ENCODE measurements at places on chromosomes 16 and 17. TPM values are rescaled to one million over a fixed set of nuclear protein-coding genes. Genes with fewer than 3 reads are reported as not detected.

DNA sequence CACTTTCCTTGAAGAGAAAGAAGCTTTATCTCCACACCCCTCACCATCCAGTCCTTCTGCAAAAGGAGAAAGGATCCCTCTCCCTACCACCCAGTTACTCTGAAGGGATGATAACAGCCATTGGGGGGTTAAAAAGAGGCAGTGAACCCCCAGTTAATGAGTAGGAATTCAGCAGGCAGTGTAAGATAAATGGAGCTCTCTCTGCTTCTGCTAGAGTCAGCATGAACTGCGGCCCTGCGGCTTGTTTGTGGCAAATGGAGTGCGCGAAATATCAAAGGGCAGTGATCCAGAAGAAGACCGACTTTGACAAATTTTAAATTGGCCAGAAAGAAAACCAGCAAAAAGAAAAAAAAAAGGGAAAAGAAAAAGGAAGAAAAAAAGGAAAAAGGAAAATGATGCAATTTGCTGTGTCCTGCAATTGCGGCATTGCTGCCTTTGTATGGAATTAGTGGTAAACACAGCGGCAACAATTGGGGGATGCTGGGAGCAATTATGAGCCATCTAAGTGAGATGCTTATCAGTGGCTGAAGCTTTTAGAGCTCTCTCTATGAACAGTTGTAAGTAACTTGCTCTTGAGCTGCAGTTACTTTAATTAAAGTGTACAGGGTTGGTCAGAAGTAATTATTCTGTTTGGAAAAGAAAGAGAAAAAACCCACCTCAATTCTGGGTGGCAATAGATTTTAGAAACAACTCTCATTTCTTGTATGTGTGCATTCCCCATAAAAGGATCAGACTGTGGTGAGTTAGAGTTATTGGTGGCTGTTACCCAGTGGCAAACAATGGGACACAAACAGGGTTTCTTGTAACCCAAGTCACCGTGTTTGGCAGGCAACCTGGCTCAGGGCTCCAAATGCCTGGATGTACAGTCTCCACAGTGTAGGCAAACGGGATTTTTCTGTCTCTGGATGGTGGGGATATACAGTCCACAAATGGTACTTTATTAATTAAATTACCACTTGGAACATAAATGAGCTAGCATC is 161.3 kb downstream of the AATF start:
- H3K36me3 ChIP-seq: no peaks in the 10 kb centered on the region
- no peak for DNase-seq
- peaks cover 6% of the 10 kb centered on the region for H3K4me1 ChIP-seq
- no peak overlapping the region for H3K27ac ChIP-seq
- H3K4me3 ChIP-seq: no peak overlapping the region

DNA sequence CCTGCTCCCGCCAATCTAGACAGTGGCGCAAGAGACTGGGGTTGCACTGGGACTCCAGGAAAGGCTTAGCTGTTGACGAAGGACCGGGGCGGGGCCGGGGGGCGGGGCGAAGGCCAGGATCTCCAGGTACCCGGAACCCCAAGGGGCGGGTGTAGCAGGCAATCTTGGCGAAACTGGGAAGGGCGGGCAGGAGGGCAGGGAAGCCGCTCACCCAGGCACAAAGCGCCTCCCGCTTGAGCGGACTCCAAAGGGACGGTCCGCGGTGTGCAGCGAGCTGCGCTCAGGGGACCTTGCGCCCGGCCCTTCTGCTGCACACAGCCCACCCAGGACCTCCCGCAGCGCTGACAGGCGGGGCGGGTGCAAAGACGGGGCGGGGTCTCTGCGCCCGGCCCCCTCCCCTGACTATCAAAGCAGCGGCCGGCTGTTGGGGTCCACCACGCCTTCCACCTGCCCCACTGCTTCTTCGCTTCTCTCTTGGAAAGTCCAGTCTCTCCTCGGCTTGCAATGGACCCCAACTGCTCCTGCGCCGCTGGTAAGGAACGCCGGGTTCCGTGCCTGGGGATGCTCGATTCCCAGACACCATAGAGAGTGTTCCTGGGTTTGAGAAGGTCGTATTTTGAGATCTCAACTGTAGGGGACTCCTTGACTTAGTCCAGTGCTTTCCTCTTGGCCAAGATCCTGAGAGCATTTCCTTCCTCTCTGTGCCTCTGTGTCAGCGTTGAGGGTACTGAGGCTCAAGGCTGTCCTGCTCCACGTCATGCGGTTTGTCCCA is at the start of gene MT1F:
MT1F (plus strand) TSS at position 405 of the 772 bp plus-strand sequence; CDS start at position 505, 100 bp downstream.
- peak within 1 kb of the TSS; percentile 77 for H3K4me3 ChIP-seq
- H3K36me3 ChIP-seq: no peaks in the 10 kb centered on the region
- peaks cover 7% of the 10 kb centered on the region for H3K4me1 ChIP-seq
- peak; percentile 96 for DNase-seq
- peaks cover 1% of the 10 kb centered on the region for H3K27me3 ChIP-seq
- H3K27ac ChIP-seq: peak within 1 kb of the TSS; percentile 94

DNA sequence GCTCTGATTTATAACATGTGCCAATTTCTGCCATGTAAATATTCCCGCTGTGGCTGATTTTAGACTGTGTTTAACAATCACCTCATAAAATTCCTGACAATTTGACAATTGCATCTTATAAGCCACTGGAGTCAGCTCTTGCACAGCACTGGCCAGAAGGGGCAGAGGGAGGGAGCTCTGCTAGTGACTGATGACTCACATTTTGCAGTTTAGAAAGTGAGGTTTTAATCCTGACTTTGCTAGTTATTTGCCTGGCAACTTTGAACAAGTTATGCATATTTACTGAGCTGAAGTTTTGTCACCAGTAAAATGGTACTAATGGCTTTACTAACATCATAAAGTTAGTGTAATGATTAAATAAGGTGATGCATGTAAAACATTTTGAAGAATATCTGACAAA is 452.3 kb downstream of the CNTNAP4 start:
- no peaks in the 10 kb centered on the region for H3K36me3 ChIP-seq
- no peaks in the 10 kb centered on the region for H3K4me1 ChIP-seq
- DNase-seq: no peak
- no peak overlapping the region for H3K27ac ChIP-seq

DNA sequence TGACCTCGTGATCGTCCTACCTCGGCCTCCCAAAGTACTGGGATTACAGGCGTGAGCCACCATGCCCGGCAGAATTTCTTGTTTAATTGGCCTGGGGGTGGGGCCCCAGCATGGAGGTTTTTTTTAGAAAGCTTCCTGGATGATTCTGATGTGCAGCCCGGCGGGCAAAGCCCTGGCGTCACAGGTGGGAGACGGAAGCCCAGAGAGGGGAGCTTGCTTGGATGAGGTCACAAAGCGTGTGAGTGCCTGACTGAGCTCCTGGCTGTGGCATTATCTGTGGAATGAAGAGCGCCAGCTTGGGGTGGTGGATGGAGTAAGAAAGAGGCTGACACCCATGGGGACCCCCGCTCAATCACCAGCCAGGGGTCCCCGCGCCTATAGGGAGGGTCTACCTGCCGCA is 4.1 kb downstream of the VASN start:
- H3K4me1 ChIP-seq: peaks cover 66% of the 10 kb centered on the region
- no peaks in the 10 kb centered on the region for H3K27me3 ChIP-seq
- peak overlapping the region; percentile 91 for H3K27ac ChIP-seq
- H3K4me3 ChIP-seq: peak overlapping the region; percentile 53
- H3K36me3 ChIP-seq: no peaks in the 10 kb centered on the region
- no peak for DNase-seq

IRX5 gene
- total RNA-seq: 59.0 TPM

DNA sequence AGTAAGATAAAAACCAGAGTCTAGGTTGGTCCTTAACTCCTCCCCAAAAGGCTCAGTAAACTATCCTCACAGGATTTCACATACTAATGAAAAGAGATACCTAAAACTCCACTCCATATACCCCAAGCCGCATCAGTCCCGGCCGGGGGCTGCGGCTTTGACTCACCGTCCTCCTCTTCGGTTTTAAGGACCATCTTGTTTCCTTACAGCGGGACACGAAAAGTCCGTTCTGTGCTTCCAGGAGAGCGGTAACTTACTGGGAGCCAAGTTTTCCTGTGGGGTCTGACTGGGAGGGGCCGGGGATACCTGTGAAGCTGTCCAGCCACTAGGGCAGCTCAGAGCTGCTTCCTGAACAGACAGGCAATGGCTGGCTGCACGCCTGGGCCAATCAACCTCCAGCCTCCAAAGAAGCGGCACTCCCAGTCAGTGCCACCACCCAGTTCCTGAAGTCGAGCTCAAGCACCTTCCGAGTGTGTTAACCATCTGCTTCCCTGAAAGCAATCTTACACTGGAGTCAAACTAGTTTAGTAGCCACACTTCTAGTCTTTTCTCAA is 45.5 kb downstream of the CYTH1 start:
- H3K36me3 ChIP-seq: no peaks in the 10 kb centered on the region
- H3K4me3 ChIP-seq: peak overlapping the region; percentile 74
- H3K4me1 ChIP-seq: peaks cover 2% of the 10 kb centered on the region
- peak overlapping the region; percentile 87 for H3K27ac ChIP-seq
- H3K27me3 ChIP-seq: no peaks in the 10 kb centered on the region

All from breast epithelium (tissue), 4 donors.